ENCODE measurements at places on chromosomes 1 and 21. TPM values are rescaled to one million over a fixed set of nuclear protein-coding genes. Genes with fewer than 3 reads are reported as not detected.

NUP210L gene
- total RNA-seq = not detected

DNA sequence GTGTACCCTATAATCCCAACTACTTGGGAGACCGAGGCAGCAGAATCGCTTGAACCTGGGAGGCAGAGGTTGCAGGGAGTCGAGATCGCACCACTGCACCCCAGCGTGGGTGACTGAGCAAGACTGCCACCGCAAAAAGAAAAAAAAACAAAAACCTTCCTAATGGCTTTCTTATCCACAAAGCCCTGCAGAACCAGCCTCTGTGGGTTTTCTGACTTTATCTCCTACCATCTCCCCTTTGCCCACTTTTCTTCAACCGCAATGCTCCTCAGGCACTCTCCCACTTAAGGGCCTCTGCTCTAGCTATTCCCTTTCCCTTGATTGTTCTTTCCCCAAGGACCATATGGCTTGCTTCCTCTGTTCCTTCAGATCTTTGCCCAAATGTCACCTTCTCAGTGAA is 67.9 kb upstream of the PUM1 start:
- no peak for DNase-seq

- no peak for DNase-seq
These were observed 110.4 kb downstream of the RNF220 start for GRCh38 chr1:44515416-44515815.

- DNase-seq = peak; percentile 74
These were observed 4.4 kb upstream of the BARHL2 start for GRCh38 chr1:90721210-90722194.

- no peak for DNase-seq
These were observed 666.9 kb downstream of the KCNT2 start for GRCh38 chr1:195941314-195941713.

DNA sequence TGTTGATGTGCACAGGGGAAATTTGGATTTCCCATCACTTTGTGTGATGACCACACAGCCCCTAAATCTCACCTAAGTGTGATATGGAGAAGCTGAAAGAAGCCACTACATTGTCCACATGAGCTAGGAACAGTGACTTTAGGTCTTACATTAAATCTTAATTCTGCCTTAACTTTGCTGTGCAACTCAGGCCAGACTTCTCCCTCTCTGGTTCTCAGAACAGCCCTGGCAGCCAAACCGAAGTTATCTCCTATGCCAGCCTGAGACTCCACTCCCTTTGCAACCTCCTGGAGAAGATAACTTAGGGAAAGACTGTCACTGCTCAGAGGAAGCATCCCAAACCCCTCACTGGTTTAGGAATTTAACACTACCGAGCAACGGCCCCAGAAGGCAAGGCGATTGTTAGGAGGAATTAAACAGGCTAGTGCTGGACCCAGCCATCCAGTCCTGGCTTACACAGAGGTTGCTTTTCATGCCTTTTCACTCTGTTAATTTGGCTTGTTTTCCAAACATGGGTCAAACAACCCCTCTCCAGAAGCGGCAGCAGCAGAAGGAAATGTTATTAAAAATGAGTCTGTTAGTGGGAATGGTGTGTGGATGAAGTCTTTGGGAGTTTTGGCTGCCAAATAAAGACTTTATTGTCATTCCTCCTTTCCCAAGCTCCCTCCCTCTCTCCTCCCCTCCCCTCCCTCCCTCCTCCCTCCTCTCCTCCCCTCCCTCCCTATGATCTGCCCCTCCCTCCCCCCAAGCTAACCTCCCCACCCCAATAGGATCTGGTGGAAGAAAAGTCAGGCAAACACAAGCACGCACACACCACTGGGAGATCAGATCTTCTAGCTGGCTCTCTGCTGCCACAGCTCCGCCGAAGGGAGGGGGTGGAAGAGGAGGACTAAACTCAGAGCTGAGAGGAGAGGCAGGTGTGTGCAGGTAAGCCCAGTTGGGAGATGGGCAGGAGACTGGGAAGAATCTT is at the start of gene PRELP:
Gene PRELP, plus strand, starts transcription at position 795 of the 970 bp plus-strand sequence. CDS start 7,379 bp downstream, outside the sequence.
- peak; percentile 44 for DNase-seq
